ENCODE measurements at places on chromosomes 2 and 18.

DNA sequence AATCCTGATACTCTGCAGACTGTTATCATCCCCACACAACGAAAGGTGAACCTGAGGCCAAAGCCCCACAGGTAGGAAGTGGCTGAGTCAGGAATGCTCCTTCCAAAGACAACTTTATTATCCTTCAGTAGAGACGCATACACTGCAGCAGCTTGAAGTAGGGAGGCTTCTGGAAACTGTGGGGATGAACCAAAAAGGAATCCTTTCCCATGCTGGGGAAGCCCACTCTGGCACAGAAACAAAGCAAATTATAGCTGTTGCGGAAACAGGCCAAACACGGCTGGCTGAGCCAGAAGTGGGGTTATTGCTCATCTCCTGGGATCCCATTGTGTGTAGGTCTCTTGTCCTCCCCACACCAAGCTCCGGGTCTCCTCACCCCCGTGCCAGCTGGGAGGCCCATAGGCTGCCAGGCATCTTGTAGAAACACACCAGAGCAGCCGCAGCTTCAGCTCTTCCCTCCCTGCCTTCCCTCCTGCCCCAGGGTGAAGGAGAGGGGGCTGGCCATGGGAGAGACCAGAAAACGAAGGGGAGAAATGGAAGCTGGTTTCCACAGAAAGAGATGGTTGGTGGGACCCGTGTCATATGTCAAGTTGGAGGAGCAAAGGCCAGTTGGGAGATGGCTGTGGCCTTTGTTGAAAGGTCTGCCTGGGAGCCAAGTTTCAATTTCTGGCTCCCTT lies 176.9 kb upstream of the NABP1 start:
- no peak for DNase-seq

GRCh38 chr18:6414723-6415417 lies at the start of gene L3MBTL4:
Gene L3MBTL4, minus strand, starts transcription at chr18:6414911. Its CDS starts 103,286 bp downstream, at chr18:6311625.
- DNase-seq = no peak

- no peak for DNase-seq
Observed at GRCh38 chr2:168175469-168175868, 71.9 kb downstream of the STK39 start.

DNA sequence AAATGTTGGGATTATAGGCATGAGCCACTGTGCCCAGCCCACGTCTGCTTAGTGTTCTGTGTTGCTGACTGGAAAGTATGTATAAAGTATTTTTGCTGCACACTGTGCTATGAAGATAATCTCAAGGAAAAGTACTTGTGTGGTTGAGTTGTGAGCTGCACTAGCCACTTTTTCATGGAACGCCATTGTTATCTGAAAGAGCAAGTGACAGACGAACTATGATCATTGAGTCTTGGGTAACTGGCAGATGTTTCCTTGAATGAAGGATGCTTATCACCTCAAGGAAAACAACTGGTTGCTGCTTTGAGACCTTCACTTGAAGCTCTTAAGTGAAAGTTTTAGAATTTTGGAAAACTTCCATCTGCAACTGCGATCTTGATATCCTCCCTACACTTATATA lies 82.2 kb upstream of the KCTD1 start:
- DNase-seq = no peak

- no peak for DNase-seq
Observed at GRCh38 chr2:18777250-18777812, 188.0 kb upstream of the NT5C1B start.

GRCh38 chr2:17271416-17271815 lies 246.8 kb downstream of the RAD51AP2 start:
- DNase-seq = no peak

GRCh38 chr2:148528356-148529064 lies 116.0 kb upstream of the EPC2 start:
- no peak for DNase-seq

- DNase-seq = no peak
Observed at GRCh38 chr18:79599441-79599931, 80.1 kb upstream of the CTDP1 start.

- DNase-seq = no peak
Observed at GRCh38 chr2:180307096-180307495, 300.0 kb upstream of the CWC22 start.

DNA sequence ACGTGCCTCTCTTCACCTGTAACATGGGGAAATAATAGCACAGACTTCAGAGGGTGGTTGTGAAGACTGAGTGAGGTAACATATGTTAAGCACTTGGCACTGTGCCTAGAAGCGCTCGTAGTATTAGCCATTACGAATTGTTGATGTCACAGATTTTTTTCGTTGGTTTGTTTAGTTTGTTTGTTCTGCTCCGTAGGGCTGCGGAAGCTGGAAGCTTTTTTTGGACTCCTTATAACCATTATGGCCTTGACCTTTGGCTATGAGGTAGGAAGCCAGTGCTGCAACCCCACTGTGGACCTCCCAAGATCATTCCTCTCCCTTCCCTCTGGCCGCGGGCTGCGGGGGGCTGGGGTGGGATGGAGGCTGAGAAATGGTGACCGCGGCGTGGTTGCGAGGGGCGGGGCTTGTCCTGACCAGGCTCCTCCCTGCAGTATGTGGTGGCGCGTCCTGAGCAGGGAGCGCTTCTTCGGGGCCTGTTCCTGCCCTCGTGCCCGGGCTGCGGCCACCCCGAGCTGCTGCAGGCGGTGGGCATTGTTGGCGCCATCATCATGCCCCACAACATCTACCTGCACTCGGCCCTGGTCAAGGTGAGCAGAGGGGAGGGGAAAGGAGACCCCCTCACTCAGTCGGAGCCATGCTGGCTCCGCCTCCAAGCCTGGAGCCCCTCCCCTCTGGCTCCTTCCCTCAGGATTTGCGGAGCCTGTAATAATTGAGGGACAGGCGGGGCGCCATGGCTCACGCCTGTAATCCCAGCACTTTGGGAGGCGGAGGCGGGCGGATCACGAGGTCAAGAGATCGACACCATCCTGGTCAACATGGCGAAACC lies 5.5 kb downstream of the SLC11A1 start:
- DNase-seq = no peak

- peak; percentile 3 for DNase-seq
Observed at GRCh38 chr18:5975111-5976002, 80.0 kb upstream of the TMEM200C start.

- DNase-seq = no peak
Observed at GRCh38 chr2:25649786-25650185, 23.6 kb downstream of the DTNB start.

DNA sequence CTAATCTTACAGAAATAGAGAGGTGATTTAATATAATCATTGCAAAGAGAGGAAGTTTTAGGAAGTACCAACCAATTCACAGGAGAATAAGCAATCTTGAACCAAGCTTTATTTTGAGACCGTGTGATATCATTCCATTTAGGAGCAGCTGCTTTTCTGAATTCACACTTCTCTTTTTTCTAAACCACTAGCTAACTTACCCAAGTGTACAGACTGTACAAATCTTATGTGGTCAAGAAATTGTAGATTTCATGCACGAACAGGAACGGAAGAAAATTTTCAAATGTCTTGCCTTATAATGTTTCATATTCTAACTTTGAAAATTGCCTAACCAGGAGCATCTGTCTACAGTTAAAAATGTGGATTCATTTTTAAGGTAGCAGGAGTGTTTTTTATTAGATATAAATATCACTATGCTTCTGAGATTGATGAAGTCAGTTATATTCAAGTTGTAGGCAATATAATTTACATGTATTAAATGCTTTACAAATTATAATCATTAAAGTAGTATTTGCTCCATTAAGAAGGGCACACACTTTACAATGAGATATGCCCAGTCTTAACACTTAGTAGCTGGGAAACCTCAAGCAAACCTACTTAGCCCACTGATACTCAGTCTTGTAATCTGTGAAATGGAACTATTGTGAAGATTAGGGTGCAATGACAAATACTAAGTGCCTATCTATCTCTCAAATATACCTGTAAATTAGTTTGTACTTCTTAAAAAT lies 302.2 kb upstream of the STON1 start:
- peak; percentile 86 for DNase-seq

DNA sequence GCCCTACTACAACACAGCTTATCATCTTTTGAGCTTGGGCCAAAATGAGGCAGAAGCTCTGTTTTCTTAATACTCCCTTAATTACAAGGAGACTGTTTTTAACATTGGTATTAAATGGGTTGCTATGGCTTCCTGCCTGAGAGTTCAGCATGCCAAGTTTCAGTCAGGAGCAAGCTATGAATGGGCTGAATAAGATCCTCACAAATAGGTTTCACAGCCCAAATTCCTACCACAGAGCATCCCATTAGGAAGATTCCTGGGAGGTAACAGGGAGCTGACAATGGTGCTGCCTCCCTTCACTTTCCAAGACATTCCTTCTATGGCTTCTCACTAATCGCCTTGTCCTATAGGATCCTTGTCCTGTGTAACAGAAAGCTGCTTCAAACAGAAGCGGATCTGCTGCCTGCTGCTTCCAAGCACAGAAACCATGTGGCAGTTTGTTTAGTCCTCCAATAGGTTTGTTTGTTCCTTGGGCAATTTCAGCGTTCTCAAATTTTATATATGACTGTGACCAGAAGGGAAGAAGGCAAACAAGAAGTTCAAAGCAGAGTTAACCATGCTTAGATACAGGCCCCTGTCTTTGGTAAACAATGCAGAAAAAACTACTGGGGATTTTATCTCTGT lies 70.9 kb downstream of the NCKAP5 start:
- no peak for DNase-seq

- no peak for DNase-seq
Observed at GRCh38 chr18:49609256-49610021, 47.6 kb downstream of the LIPG start.

DNA sequence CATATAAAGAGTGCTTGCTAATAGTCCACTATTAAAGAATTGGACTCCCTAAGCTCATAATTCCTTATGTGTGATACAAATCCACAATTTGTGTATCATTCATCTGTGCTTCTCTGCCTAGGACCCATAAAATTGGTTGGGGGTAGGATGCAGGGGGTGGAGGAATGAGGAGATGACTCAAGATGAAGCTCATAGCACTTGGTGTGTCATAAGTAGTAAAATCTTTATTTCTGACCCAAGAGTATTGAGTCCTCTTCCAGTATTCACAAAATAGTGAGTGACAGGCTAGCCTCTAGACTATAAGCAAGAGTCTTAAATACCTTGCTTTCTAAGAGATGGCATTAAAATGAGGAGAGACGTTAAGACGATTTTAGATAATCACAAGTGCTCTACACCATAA lies 390.9 kb upstream of the CDH19 start:
- no peak for DNase-seq

GRCh38 chr18:13006531-13007247 lies 15.5 kb downstream of the CEP192 start:
- DNase-seq = peak; percentile 75

DNA sequence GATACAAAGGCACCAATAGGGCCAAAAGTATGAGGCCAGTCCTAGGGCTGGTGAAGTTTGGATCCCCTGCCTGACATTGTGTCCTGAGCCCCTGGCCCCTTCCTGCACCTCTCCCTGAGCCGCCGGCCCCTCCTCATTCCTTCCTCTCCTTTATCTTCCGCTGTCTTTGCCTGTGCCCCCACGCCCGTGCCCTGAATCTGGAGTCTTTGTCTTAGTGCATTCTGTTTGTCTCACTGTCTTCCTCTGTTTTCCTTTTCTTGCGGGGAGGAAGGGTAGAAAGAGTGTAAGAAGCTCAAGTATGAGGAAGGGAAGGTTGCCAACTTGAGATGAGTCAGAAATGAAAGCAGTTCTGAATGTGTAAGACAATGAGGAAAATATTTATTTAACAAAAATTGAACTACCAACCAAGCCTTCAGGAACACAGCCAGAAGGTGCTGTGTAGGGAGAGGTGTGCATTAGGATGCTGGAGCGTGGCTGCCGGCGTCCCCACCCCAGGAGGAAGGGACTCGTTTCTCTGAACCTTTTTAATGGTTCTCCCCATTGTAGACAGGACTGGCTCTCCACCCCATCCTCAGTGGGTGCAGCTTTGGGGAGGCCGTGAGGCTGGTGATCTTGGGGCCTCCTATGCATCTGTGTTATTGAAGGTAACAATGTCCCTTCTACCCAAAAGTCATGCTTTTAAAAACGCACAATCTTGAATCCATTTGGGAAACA lies 133.1 kb downstream of the NEDD4L start:
- no peak for DNase-seq

DNA sequence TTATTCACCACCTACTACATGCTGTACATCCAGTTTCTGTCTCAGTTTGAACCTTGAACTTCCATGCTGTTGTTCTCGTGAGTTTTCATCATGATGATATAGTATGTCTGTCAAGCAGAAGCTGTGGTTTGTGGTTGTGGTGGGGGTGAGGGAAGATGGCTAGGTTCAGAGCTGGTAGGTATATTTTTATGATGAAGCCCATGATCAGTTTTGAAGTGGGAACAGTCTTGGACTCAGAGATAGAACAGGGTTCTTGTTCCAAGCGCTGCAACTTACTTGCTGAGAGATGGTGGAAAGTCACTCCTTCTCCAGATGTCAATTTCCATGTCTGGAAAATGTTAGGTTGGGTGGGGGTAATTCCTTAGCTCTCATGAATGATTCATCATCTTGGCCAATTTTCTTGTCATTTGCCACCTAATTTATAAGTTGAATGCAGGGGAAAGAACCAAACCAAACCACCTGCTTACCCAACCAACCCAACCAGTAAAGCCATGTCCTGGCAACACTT lies 21.6 kb downstream of the PMAIP1 start:
- peak; percentile 90 for DNase-seq

DNA sequence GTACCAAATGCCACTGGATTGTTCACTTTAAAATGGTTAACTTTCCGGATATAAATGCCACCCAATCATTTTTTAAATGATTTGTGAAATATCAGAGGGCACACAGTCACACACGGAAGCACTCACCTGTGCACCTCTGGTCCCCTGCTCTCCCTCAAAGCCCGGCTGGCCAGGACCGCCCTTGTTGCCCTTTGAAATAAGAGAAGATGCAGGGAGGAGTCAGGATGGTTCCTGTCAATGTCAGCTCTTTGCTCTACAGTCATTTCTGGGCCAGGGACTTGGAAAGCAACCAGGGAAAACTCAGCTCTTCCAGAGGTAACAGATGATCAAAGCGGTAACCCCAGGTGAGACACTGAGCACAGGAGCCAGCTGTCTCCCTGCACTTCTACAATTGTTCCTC lies 60.7 kb downstream of the COL6A3 start:
- no peak for DNase-seq

GRCh38 chr2:26640331-26640745 lies 828 bp downstream of the CIB4 start:
- DNase-seq = no peak

- DNase-seq = no peak
Observed at GRCh38 chr2:98647636-98648035, 39.2 kb downstream of the UNC50 start.

DNA sequence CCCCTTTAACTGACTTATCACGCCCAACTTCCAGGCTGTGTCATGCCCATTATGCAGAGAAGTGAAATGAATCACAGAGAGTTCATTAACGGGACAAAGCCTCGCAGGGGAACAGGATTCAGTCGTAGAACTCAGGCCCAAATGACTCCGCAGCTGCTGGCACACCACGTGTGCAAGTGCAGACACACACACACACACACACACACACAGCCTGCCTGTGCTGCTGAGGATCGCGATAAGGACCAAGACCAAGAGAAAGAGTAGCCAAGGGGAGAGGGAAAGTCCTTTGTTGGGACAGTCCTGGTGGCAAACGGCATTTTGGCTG lies 90.0 kb upstream of the TAF1B start:
- DNase-seq = peak; percentile 55

All from KBM-7 (cell line).